Hippocampal formation (tissue), 2 donors: ENCODE measurements at places on chromosomes 3 and 15.

- DNase-seq: no peak
These were observed 52.5 kb downstream of the CPN2 start for GRCh38 chr3:194298331-194299227.

DNA sequence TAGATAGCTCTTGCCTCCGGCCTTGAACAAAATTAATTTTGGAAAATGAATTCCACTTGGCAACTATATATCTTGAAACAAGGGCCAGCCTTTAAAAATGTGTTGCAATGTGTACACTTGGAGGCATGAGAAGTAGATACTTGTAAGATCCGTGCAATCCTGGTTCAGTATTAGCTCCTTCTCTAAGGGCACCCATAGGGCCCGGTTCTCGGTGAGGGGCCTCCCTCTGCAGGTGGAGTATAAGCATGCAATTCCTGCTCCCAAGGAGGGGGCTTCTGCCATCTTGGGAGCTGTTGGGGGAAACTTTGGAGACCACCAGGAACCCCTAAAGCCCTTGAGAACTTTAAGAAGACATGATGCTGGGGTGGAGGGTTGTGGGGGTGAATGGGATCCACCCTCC, 388.7 kb upstream of the RGMA start:
- DNase-seq: no peak

GRCh38 chr3:151630938-151631441, 102.7 kb upstream of the AADACL2 start:
- no peak for DNase-seq

DNA sequence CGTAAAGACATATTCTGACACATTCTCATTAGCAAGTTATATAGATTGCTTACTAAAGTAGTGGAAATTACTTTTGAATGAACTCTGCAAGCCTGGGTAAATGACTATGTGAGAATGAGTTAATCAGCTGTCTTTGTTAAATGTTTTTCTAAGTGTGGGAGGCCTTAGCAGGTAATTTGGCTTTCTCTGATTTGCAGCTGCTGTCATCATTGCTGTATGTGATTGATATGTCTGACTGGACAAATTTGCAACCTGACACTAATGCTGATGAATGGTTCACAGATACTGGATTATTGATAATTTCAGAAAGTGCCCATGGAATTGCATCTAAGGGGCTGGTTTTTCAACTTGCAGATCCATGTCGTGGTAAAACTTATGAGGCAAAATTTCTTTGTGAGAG, 372.2 kb upstream of the SGO1 start:
- no peak for DNase-seq

GRCh38 chr3:11530153-11530721, 113.5 kb downstream of the VGLL4 start:
- peak; percentile 12 for DNase-seq

GRCh38 chr3:72176537-72177041, 391.6 kb upstream of the PROK2 start:
- DNase-seq: no peak

- DNase-seq: no peak
These were observed 3.2 kb downstream of the SCAPER start for GRCh38 chr15:76901965-76902364.

DNA sequence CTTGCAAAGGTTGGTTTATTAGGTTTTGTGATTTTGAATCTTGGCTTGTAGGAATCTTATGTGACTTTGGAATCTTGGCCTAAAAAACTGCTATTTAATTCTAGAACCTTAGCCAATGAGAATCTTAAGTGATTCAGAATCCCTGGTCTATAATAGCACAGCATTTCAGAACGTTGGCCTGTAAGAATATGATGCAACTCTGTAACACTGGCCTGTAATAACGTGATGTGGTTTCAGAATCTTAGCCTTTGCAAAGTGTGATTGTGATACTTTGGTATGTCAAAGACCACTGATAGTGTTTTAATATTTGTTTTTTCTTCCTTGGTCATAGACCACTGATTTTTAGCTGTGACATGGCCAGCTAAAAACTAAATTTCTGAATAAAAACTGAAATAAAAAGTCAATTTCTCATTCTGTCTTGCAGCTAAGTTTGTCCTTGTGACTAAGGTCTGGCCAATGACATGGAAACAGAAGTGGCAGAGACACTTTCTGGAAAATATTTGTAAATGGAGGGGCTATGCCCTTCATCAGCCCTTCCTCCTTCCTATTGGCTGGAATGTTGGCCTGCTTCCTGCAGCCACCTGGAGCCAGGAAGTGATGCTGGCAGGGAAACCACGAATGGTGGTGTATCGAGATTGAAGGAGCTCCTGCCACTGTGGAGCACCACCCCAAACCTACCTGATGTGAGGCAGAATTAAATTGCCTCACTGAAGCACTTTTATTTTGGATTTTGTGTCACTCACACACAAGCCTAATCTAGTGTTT, 42.3 kb upstream of the CORO2B start:
- no peak for DNase-seq

GRCh38 chr15:40465939-40466338, 4.8 kb upstream of the CHST14 start:
- DNase-seq: no peak

- DNase-seq: no peak
These were observed 223.4 kb upstream of the SLCO3A1 start for GRCh38 chr15:91630090-91630489.

DNA sequence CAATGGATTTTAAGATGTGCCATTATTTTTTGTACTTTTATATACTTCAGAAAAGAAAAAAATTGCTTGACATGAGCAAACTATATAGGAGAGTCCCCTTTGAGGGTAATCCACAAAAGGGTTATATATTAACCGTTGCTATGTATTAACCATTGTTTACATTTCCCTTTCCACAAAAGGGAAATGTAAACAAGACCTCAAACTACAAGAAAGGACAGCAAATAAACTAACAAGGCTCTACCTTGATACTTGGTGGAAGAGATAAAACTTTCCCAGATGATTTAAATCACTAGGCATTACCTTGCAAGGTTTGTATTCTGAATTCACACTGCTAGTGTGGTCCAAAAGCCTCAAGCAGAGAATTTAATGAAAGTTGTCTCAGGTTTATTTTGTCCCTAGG, 616.3 kb upstream of the BCHE start:
- no peak for DNase-seq

DNA sequence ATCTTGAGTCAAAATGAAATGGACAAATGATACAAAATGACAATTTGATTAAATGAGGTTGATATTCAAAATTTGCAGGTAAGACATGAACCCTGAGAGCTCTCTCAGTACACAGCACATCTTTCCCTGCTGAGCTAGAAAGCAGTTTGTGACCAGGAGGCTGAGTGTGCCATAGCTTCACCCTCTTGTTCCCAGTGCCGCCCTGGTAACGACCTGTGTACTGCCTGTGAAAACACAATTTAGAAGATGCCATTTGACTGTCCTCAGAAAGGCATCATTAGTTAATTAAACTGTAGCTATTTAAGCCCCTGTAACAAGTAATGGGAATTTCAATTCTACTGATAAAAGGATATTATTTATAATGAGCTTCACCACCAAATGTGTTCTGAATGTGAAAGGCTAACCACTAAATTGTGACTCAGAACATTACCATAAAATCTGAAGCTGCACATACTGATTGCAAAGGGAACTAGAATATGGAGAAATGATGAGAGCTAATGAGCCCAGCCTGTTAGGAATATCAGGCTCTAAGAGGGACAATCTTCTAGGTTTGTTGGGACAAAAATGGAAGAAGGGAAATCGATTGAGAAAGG, 212.9 kb upstream of the ARPP21 start:
- DNase-seq: no peak

GRCh38 chr3:64354221-64354620, 129.0 kb upstream of the PRICKLE2 start:
- no peak for DNase-seq

GRCh38 chr3:29949131-29949530, 657.3 kb upstream of the TGFBR2 start:
- no peak for DNase-seq

- peak; percentile 10 for DNase-seq
These were observed 27.1 kb downstream of the DUOX1 start for GRCh38 chr15:45156744-45157455.

- DNase-seq: no peak
These were observed 32.6 kb downstream of the RTP4 start for GRCh38 chr3:187400756-187401155.

GRCh38 chr3:186152889-186153292, 44.0 kb upstream of the ETV5 start:
- DNase-seq: no peak
